ENCODE measurements at places on chromosomes 1 and 21. TPM values are rescaled to one million over a fixed set of nuclear protein-coding genes. Genes with fewer than 3 reads are reported as not detected.

The AK4 gene
- total RNA-seq, result 156 TPM

DNA sequence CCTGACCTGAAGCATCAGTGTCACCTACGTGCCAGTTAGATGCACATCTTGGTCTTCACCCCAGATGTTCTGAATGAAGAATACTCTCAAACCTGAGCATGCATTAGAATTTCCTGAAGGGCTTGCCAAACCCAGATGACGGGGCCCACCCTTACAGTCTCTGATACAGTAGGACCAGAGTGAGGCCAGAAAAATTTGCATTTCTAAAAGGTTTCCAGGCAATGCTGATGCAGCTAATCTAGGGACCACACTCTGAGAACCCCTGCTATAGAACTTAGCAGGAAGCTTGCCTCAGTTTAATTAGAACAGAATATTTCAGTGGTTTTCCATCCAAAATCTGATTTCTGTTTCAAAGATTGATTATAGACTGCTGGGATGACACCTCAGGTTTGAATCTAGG is 9.9 kb upstream of the CTBS start:
- no peaks in the 10 kb centered on the region for H3K27me3 ChIP-seq
- no peaks in the 10 kb centered on the region for H3K4me1 ChIP-seq
- H3K4me3 ChIP-seq, result no peak overlapping the region
- no peak for DNase-seq
- H3K36me3 ChIP-seq, result no peaks in the 10 kb centered on the region

DNA sequence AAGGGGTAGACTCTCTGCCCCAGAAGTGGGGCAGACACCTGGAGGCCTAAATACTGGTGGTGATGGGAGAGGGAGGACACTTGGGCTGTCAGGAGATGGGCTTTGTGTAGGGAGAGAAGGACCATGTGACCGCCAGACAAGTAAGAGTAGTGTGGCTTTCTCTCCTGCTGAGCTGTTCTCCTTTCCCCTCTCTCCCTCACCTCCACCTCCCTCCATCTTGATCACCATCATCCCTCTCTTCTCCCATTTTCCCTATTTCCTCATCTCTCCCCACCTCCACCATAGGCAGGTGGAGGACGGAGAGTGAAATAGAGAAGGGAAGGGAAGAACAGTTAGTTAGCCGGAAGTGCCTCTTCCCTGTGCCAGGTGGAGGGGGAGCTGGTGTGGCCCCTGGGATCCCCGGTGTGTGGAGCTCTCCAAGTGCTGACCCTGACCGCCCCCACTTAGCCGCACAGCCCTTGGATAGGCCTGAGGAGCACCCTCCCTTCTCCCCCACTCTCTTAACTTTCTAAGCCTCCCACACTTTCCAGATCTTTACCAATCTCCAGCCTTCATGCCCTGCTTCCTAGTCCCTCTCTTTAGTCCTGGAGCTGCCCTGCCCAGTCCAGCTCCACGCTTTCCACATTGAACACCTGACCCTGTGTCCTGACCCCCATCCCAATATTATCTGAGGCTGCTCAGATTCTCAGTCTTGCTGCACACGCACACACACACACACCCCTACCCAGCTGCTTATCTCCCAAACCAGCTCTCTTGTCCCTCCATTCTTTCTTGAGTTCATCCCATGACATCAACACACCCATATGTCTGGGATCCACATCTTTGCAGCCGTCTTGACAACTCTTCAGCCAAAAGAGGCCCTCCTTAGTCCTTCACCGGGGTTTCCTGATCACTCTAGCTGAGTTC is 1.5 kb downstream of the CELF3 start:
- H3K4me1 ChIP-seq, result peaks cover 5% of the 10 kb centered on the region
- H3K27ac ChIP-seq, result no peak overlapping the region
- no peaks in the 10 kb centered on the region for H3K36me3 ChIP-seq
- DNase-seq, result no peak

DNA sequence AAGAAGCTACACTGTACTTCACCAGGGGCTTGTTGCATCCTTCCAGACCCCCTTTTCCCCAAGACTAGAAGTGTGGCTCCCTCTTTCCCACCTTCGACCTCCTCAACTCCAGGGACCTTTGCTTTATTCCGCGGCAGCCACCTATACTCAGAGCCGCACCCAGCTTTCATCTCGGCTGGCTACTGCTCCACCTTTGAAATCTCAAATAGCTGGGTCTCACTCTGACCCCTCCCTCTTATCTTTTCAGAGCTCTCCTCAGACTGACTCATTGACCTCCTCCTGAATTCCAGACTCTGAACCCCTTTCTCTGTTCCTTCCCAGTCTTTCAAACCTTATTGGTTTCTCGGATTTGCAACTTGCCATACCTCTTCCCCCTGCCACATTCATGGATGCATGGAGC is 144.7 kb upstream of the JUN start:
- H3K4me3 ChIP-seq, result no peak overlapping the region
- no peak overlapping the region for H3K27ac ChIP-seq
- H3K27me3 ChIP-seq, result no peaks in the 10 kb centered on the region
- peaks cover 35% of the 10 kb centered on the region for H3K4me1 ChIP-seq
- H3K36me3 ChIP-seq, result no peaks in the 10 kb centered on the region

- H3K27me3 ChIP-seq, result no peaks in the 10 kb centered on the region
- H3K4me3 ChIP-seq, result no peak overlapping the region
- H3K27ac ChIP-seq, result no peak overlapping the region
- no peaks in the 10 kb centered on the region for H3K4me1 ChIP-seq
These were observed 60.1 kb upstream of the ECE1 start for GRCh38 chr1:21350202-21350885.

GRCh38 chr1:108722292-108722691 is 9.6 kb downstream of the FNDC7 start:
- no peak overlapping the region for H3K27ac ChIP-seq
- H3K36me3 ChIP-seq, result no peaks in the 10 kb centered on the region
- no peak overlapping the region for H3K4me3 ChIP-seq
- no peaks in the 10 kb centered on the region for H3K4me1 ChIP-seq
